ENCODE measurements at places on chromosomes 4 and X.

DNA sequence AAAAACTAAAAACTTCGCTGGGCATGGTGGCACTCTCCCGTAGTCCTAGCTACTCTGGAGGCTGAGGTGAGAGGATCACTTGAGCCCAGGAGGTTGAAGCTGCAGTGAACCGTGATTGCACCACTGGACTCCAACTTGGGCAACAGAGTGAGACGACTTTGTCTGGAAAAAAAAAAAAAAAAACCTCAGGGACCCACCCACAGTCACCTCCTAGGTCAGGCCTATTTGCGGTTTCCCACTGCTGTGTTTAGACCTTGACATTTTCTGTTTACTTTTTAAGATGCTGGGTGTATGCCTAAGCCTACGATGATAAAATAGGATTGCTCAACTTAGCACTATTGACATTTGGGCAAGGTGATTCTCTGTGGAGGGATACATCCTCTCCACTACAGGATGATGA, 197.4 kb upstream of the TBL1X start:
- DNase-seq = no peak

GRCh38 chr4:103374758-103375157, 176.6 kb upstream of the CENPE start:
- DNase-seq = no peak

GRCh38 chrX:9166584-9166944, 132.6 kb upstream of the FAM9B start:
- no peak for DNase-seq

GRCh38 chr4:11313157-11313943, 115.3 kb downstream of the HS3ST1 start:
- no peak for DNase-seq

Measured in hematopoietic multipotent progenitor cell treated with erythropoietin and hydrocortisone succinate and interleukin-3 and kit ligand, for 8 days (in vitro differentiated cells).